Heart right ventricle (tissue), 16 donors: ENCODE measurements at places on chromosomes 12 and 14. TPM values are rescaled to one million over a fixed set of nuclear protein-coding genes. Genes with fewer than 3 reads are reported as not detected.

HOXC4 gene
- not detected for total RNA-seq

KANSL2 gene
- total RNA-seq: 19.4 TPM

NPC2 gene
- 112 TPM for total RNA-seq

GZMH gene
- 0.34 TPM for total RNA-seq

ZFYVE1 gene
- 16.9 TPM for total RNA-seq

CCDC197 gene
- total RNA-seq: 0.40 TPM

CD27 gene
- not detected for total RNA-seq

CCDC38 gene
- total RNA-seq: 0.10 TPM

COPS7A gene
- total RNA-seq: 79.7 TPM

AHSA1 gene
- 184 TPM for total RNA-seq

TTC6 gene
- total RNA-seq: not detected

SOX5 gene
- 4.1 TPM for total RNA-seq

GRCh38 chr12:19801941-19802340 is 362.6 kb downstream of the AEBP2 start:
- no peak overlapping the region for H3K27ac ChIP-seq
- DNase-seq: no peak
- H3K36me3 ChIP-seq: no peaks in the 10 kb centered on the region
- H3K4me1 ChIP-seq: no peaks in the 10 kb centered on the region
- H3K27me3 ChIP-seq: no peaks in the 10 kb centered on the region

GRCh38 chr12:52078276-52078675 is 1.2 kb upstream of the SMIM41 start:
- H3K4me3 ChIP-seq: no peak overlapping the region
- no peak overlapping the region for H3K27ac ChIP-seq
- no peaks in the 10 kb centered on the region for H3K27me3 ChIP-seq
- DNase-seq: no peak
- H3K36me3 ChIP-seq: peaks cover 58% of the 10 kb centered on the region

DNA sequence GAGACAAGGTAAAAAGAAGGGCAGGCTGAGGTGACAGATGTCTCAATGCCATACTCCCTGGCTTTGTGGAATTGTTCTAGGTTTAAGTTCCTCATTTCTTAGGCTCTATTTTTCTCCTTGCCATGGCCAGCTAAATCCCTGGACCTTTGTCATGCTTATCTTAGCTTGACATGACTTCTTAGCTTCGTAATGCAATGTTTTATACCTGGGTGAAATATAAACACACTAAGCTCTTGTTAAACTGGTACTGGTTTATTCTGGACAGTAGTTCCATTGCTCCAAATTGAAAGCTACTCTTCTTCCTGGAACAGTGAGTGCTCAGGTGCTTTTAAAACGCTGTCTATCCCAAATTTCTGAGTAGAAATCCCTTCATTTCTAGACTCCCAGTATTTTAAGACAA is 17.4 kb upstream of the ARHGAP5 start:
- no peaks in the 10 kb centered on the region for H3K36me3 ChIP-seq
- DNase-seq: no peak
- H3K27me3 ChIP-seq: no peaks in the 10 kb centered on the region

DNA sequence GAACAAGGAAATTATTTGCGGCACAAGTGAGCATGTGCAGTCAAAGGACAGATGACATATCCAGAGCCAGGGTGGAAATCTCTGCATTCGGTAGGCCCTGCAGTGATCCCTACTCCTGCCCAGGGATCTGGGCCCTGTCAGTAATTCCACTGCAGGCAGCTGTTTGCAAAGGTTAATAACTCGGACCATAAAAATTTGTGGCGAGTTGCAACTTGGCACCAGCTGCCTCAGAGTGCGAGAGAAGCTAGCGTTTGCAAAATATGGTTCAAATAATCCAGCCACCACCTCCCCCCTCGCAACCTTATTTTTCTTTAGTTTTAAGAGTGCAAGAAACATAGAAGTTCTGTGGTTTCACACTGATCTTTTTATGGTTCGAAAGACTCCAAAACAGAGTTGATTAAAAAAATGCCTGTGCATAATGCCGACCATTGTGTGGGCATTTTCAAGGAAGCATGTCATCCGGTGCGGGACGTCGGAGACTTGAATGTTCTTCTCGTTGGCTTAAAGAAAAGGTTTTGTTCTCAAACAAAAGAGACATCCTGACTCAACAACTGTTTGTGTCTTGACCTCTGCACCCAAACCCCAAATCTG is 224.5 kb downstream of the BCL11B start:
- no peak for DNase-seq
- H3K4me3 ChIP-seq: no peak overlapping the region
- H3K36me3 ChIP-seq: no peaks in the 10 kb centered on the region
- no peaks in the 10 kb centered on the region for H3K27me3 ChIP-seq
- H3K27ac ChIP-seq: no peak overlapping the region

DNA sequence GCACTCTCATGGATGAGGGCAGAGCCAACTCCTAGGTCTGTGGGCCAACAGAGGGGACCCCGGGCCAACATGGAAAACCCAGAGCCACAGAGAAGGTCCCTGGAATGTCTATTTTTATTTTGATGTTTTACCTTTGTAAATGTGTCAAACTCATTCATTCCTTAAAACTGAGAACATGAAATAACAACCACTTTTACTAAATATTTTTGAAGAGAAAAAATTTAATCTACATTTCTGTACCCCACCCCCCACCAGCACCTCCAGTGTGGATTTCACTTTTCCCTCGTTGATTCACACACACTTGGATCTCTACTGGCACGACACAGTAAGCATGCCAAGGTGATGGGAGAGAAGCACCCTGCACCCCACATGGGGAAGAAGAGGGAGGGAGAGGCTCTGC is 6.7 kb downstream of the KRT77 start:
- H3K27ac ChIP-seq: no peak overlapping the region
- H3K27me3 ChIP-seq: peaks cover 25% of the 10 kb centered on the region
- no peak overlapping the region for H3K4me3 ChIP-seq
- no peaks in the 10 kb centered on the region for H3K36me3 ChIP-seq

DNA sequence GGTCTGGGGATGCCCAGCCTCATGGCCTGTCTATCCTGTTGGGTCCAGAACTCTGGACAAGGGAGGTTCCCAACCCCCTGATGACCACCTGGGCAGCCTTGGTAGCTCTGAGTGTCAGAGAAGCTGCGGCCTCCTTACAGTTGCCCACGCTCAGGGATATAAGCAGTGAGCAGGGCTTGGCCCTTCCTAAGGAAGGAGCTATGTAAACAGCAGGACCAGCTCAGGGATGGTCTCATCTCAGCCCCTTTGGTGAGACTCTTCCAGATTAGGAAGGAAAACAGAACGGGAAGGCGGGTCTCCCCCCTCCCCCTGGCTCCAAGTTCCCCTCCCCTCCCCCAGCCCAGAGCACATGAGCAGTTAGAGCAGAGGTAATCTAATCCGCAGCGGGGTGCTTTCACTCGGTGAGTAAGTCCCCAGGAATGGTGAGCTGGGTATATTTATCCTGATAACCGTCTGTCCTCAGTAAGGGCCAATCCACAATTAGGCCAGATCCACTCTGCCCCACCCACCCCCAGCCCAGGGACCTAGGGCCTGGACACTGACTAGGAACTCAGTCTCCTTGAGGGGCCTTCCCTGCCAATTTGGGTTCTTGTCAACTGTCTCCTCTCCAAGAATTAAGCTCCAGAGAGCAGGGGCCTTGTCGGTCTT is 29.5 kb upstream of the RPLP0 start:
- peak; percentile 64 for DNase-seq
- peak overlapping the region; percentile 91 for H3K27ac ChIP-seq
- no peaks in the 10 kb centered on the region for H3K27me3 ChIP-seq
- H3K4me1 ChIP-seq: peaks cover 94% of the 10 kb centered on the region
- H3K4me3 ChIP-seq: no peak overlapping the region

DNA sequence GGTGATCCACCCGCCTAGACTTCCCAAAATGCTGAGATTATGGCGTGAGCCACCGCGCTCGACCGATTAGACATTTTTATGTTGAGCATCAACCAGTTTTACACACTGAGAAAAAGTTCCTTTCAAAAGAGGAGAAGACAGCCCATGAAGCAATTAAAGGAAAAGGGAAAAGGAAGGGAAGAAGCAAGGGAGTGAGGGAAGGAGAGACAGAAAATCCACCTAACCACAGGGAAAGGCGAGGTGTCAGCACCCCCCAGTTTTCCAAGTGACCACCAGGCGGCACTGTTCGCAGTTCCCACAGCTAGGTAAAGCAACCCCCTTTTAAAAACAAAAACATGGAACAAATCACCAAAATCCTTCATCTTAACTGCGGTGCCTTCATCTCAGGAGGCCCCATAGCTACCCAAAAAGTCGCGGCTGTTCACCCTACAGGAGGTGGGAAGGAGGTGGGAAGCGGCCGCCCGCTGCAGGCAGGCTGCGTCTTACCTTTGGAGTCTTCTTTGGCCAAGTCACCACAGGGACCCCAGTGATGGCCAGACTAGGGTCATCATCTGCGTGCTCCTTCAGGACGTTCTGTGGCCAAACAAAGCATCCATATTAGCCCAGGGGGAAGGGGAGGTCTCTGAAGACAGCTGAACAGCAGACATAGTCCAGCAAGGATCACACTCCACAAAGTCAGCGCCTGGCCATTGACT is 86.6 kb downstream of the KDM2B start:
- H3K27ac ChIP-seq: no peak overlapping the region
- H3K27me3 ChIP-seq: no peaks in the 10 kb centered on the region
- H3K4me1 ChIP-seq: no peaks in the 10 kb centered on the region
- peaks cover 6% of the 10 kb centered on the region for H3K36me3 ChIP-seq
- H3K4me3 ChIP-seq: no peak overlapping the region

DNA sequence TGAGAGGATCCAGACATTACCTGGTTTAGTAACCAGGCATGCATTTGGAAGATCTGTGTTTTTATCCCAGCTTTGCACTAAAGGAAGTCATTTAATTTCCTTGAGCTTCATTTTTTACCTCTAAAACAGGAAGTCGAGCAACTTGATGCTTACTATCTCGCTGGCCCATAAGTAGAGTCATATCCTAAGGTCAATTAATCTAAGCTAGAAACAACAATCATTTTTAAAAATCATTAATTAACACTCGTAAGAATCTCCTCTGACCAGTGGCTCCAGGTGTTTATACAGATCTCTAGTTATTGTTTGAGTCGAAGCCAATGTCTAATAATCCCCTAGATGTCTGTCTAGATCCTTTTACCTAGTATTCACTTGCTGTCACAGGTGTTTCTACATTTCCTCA is 355.8 kb upstream of the DCN start:
- no peaks in the 10 kb centered on the region for H3K36me3 ChIP-seq
- H3K27me3 ChIP-seq: no peaks in the 10 kb centered on the region
- no peaks in the 10 kb centered on the region for H3K4me1 ChIP-seq
- no peak overlapping the region for H3K27ac ChIP-seq
- DNase-seq: no peak

GRCh38 chr14:36510078-36510799 is 9.8 kb downstream of the NKX2-1 start:
- no peak overlapping the region for H3K27ac ChIP-seq
- H3K27me3 ChIP-seq: peaks cover 99% of the 10 kb centered on the region
- no peaks in the 10 kb centered on the region for H3K4me1 ChIP-seq
- H3K36me3 ChIP-seq: no peaks in the 10 kb centered on the region

- H3K27me3 ChIP-seq: no peaks in the 10 kb centered on the region
- peaks cover 46% of the 10 kb centered on the region for H3K36me3 ChIP-seq
- H3K4me3 ChIP-seq: no peak overlapping the region
- H3K27ac ChIP-seq: peak overlapping the region; percentile 87
- DNase-seq: peak; percentile 66
Observed at GRCh38 chr14:59333668-59334067, 131.5 kb downstream of the GPR135 start.

- H3K27me3 ChIP-seq: no peaks in the 10 kb centered on the region
- no peak overlapping the region for H3K27ac ChIP-seq
- H3K4me1 ChIP-seq: no peaks in the 10 kb centered on the region
- H3K36me3 ChIP-seq: no peaks in the 10 kb centered on the region
Observed at GRCh38 chr12:84843593-84844144, 68.9 kb downstream of the SLC6A15 start.

GRCh38 chr12:30357766-30358490 is 337.7 kb downstream of the IPO8 start:
- H3K27ac ChIP-seq: peak overlapping the region; percentile 31
- no peaks in the 10 kb centered on the region for H3K36me3 ChIP-seq
- H3K27me3 ChIP-seq: no peaks in the 10 kb centered on the region
- H3K4me1 ChIP-seq: no peaks in the 10 kb centered on the region

DNA sequence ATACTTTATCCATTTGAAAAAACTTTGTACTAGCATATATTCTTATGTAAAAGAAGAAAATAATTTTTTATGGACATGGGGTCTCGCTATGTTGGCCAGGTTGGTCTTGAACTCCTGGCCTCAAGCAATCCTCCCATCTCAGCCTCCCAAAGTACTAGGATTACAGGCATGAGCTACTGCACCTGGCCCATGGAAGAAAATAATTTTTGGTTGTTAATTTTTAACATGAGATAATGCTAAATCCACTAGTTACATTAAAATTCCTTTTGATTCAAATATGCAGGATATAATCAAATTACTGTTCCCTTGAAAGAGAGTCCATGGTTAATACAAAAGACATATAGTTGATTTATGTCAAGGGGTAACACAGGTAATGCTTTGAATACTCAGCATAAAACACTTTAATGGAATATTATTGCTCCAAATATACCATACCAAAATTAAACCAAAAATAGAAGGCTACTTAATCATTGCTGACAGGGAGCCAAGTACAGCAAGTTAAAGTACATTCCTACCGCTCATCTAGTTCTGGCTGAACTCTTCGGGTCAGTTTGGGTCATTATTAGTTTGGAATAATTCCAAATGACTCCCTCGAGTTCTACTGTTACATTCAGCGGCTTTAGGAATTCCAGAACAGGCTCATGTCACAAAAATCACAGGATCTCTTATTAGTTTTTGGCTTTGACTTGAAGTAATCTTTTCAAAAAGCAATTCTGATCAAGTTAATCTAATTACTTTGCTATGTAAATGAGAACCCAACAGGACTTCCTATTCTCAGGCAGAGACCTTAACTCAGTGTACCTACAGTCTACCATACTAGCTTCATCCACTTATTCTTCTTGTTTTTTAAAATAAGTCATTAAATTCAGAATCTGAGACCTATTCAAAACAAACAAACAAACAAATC is 6.1 kb downstream of the SOS2 start:
- peak; percentile 51 for DNase-seq
- H3K36me3 ChIP-seq: no peaks in the 10 kb centered on the region
- peaks cover 66% of the 10 kb centered on the region for H3K4me1 ChIP-seq
- peak overlapping the region; percentile 55 for H3K27ac ChIP-seq
- H3K27me3 ChIP-seq: no peaks in the 10 kb centered on the region

GRCh38 chr14:78403278-78403815 is 233.2 kb downstream of the NRXN3 start:
- H3K27ac ChIP-seq: no peak overlapping the region
- no peak for DNase-seq
- no peaks in the 10 kb centered on the region for H3K4me1 ChIP-seq

- no peak overlapping the region for H3K27ac ChIP-seq
- no peak overlapping the region for H3K4me3 ChIP-seq
- no peaks in the 10 kb centered on the region for H3K27me3 ChIP-seq
- DNase-seq: no peak
- H3K36me3 ChIP-seq: no peaks in the 10 kb centered on the region
Observed at GRCh38 chr12:68271346-68271745, 17.9 kb upstream of the IL22 start.

DNA sequence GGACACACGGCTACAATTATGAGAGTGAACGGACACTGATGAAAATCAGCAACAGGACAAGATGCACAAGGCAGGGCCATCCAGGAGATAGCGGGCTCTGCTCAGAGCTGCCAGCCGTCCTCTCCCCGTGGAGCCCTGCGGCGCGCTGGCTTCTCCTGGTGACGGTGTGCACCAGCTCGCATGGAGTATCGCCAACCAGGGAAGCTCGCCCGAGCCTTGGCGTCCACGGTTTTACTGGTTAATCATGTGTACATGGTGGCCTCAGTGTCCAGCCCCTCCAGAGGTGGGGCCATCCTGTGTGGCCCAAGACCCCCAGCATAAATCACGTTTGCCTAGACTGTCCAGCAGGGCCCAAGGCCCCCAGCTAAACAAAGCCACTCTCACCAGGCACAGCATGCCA is 31.2 kb upstream of the DYNC1H1 start:
- H3K36me3 ChIP-seq: no peaks in the 10 kb centered on the region
- no peak overlapping the region for H3K27ac ChIP-seq
- H3K27me3 ChIP-seq: peaks cover 6% of the 10 kb centered on the region
